ENCODE measurements at places on chromosomes 11 and 22. TPM values are rescaled to one million over a fixed set of nuclear protein-coding genes. Genes with fewer than 3 reads are reported as not detected.

The RAG2 gene
- total RNA-seq, result not detected

The MFRP gene
- 0.27 TPM for total RNA-seq

The TMPRSS5 gene
- total RNA-seq, result 2.0 TPM

- H3K4me1 ChIP-seq, result no peaks in the 10 kb centered on the region
- H3K27ac ChIP-seq, result no peak overlapping the region
- H3K4me3 ChIP-seq, result no peak overlapping the region
- H3K36me3 ChIP-seq, result no peaks in the 10 kb centered on the region
These were observed 75.3 kb upstream of the MTNR1B start for GRCh38 chr11:92894197-92894596.

DNA sequence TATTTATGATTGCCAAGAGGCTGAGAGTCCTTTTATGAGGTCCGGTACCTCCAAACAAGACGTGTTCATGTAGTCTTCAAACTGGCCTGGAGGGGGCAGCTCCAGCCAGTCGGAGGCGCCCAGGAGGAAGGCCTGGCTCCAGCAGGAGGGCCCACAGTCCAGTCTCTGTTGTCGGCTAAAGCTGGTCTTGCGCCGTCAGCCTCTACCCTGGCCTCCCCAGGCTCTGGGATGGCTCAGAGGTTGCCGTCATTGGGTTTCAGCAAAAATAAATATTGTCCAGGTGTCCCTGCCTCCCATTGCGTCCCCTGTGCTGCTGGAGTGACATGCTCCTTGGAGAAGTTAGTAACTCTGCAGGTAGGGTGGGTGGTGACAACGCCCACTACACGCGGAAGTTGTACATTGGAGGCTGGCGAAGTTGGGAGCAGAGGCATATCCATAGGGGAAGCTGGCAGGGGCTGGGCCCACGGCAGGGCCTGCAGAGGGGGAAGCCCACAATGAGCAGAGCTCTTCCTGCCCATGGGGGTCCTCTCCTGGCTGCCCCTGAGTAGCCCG is 1.0 kb upstream of the SLC25A1 start:
- no peak for DNase-seq
- H3K4me3 ChIP-seq, result peak overlapping the region; percentile 95

DNA sequence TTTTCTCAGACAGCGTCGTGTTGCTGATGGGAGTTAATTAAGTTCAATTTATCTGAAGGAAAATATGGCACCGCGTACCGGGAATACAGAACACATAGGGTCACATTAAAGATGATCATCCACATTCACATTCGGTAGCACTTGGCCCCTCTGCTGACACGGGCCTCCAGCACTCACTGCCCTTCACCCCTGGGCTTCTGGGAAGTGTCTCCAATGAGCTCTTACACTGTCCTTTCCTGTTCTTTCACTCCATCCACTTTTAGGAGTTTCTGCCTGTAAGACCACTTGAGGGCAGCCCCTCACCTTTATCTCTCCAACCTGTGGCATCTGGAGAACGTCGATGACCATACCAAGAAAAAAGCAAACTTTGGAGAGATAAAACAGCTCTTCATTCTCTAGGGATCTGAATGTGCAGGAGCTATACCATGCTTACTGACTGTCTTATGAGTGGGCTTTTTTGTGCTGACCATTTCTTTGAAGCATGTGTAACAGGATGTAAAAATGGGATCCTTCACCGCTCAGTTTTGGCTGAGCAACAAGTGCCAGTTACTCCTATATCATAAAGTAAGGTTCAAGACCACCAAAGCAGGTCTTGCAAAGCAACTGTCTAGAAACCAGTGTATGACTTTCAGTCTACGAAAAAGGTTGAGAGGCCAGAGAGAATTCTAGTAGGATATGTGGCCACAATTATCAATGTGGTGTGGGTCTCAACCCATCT is 1.1 kb upstream of the SERGEF start:
- H3K4me3 ChIP-seq, result peak overlapping the region; percentile 87
- no peaks in the 10 kb centered on the region for H3K27me3 ChIP-seq
- no peaks in the 10 kb centered on the region for H3K36me3 ChIP-seq

DNA sequence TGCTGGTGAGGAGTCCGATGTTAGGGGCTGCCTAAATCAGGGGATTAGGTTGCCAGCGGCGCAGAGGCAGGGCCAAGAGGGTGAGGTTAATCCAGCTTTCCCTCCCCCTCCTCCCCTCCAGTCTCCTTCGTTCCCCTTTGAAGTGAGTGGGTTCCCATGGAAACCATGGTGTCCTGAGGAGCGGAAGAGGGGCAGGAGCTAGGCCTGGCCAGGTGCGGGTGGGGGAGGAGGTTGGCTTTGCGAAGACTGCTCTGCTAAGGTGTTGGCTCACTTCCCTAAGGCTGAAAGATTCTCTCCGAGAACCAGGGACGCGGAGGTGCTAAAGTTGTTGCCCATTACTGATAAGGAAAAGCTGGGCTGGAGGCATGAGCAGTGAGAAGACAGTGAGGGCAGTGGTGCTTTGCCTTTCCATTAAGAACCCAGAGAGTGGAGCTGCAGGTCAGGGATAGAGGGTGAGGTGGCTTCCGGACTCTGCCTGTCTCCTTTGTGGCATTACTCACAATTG is 124.6 kb downstream of the FEZ1 start:
- no peak overlapping the region for H3K4me3 ChIP-seq
- H3K27me3 ChIP-seq, result no peaks in the 10 kb centered on the region
- DNase-seq, result no peak
- peaks cover 34% of the 10 kb centered on the region for H3K4me1 ChIP-seq

GRCh38 chr11:118338637-118339061 is 3.9 kb downstream of the CD3D start:
- DNase-seq, result no peak
- no peaks in the 10 kb centered on the region for H3K27me3 ChIP-seq
- no peak overlapping the region for H3K27ac ChIP-seq
- no peak overlapping the region for H3K4me3 ChIP-seq
- H3K36me3 ChIP-seq, result no peaks in the 10 kb centered on the region

GRCh38 chr22:17104336-17104935 is 16.7 kb downstream of the TMEM121B start:
- no peak overlapping the region for H3K27ac ChIP-seq
- H3K36me3 ChIP-seq, result peaks cover 73% of the 10 kb centered on the region
- H3K27me3 ChIP-seq, result no peaks in the 10 kb centered on the region
- H3K4me3 ChIP-seq, result no peak overlapping the region
- no peaks in the 10 kb centered on the region for H3K4me1 ChIP-seq

- no peaks in the 10 kb centered on the region for H3K27me3 ChIP-seq
- DNase-seq, result no peak
- H3K27ac ChIP-seq, result no peak overlapping the region
- H3K4me1 ChIP-seq, result peaks cover 6% of the 10 kb centered on the region
- H3K4me3 ChIP-seq, result no peak overlapping the region
These were observed 16.4 kb downstream of the KCNJ5 start for GRCh38 chr11:128907585-128907984.

DNA sequence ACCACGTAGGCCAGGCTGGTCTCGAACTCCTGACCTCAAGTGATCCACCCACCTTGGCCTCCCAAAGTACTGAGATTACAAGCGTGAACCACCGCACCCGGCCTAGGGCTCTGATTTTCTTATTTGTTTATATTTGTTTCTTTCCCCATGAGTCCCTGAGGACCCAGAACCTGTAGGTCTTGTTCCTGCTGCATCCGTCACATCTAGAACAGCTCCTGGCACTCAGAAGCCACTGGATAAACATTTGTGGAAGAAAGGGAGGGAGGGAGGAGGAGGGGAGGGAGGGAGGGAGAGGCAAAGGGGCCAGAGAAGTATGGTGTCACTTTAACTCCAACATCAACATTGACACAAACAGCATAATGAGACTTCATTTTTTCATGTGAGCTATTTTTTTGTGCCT is 67.7 kb downstream of the CELSR1 start:
- no peaks in the 10 kb centered on the region for H3K27me3 ChIP-seq
- no peaks in the 10 kb centered on the region for H3K4me1 ChIP-seq
- H3K36me3 ChIP-seq, result no peaks in the 10 kb centered on the region
- no peak overlapping the region for H3K27ac ChIP-seq

GRCh38 chr11:120532832-120533196 is 21.3 kb downstream of the GRIK4 start:
- H3K27me3 ChIP-seq, result no peaks in the 10 kb centered on the region
- no peak overlapping the region for H3K27ac ChIP-seq
- no peaks in the 10 kb centered on the region for H3K36me3 ChIP-seq
- H3K4me3 ChIP-seq, result no peak overlapping the region
- no peaks in the 10 kb centered on the region for H3K4me1 ChIP-seq
- DNase-seq, result no peak

DNA sequence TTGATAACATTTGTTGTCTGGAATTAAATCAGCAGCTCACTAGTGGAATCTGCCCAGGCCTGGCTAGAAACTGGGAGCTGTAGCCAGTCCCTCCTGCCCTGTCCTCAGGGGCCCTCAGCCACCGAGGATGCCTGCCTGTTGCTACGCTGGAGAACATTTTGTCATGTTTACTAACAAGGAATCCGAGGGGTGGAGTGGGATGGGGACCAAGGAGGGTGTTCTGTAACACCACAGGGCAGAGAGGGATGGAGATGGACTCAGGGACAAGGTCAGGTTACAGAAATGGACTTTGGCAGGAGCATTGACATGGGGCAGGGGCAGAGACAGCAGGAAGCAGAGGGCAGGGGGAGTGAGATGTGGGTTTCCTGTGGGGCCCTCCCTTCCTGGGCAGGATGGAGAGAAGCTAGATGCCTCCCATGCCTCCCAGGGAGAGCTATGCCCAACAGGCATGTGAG is 45.8 kb upstream of the AMPD3 start:
- H3K4me3 ChIP-seq, result no peak overlapping the region
- peaks cover 7% of the 10 kb centered on the region for H3K4me1 ChIP-seq
- H3K27me3 ChIP-seq, result no peaks in the 10 kb centered on the region
- no peak for DNase-seq
- H3K36me3 ChIP-seq, result no peaks in the 10 kb centered on the region

The ELP4 gene
- total RNA-seq, result 16.9 TPM

- H3K4me3 ChIP-seq, result no peak overlapping the region
- H3K36me3 ChIP-seq, result no peaks in the 10 kb centered on the region
- no peak for DNase-seq
- H3K27ac ChIP-seq, result no peak overlapping the region
- H3K27me3 ChIP-seq, result no peaks in the 10 kb centered on the region
These were observed 84.3 kb downstream of the GDPD4 start for GRCh38 chr11:77217156-77217555.

The CDC45 gene
- total RNA-seq, result 0.99 TPM

GRCh38 chr22:40224702-40225101 is 47.0 kb downstream of the TNRC6B start:
- no peak overlapping the region for H3K27ac ChIP-seq
- H3K4me3 ChIP-seq, result no peak overlapping the region
- no peaks in the 10 kb centered on the region for H3K27me3 ChIP-seq
- H3K4me1 ChIP-seq, result peaks cover 52% of the 10 kb centered on the region
- no peak for DNase-seq

The CNGA4 gene
- total RNA-seq, result not detected

DNA sequence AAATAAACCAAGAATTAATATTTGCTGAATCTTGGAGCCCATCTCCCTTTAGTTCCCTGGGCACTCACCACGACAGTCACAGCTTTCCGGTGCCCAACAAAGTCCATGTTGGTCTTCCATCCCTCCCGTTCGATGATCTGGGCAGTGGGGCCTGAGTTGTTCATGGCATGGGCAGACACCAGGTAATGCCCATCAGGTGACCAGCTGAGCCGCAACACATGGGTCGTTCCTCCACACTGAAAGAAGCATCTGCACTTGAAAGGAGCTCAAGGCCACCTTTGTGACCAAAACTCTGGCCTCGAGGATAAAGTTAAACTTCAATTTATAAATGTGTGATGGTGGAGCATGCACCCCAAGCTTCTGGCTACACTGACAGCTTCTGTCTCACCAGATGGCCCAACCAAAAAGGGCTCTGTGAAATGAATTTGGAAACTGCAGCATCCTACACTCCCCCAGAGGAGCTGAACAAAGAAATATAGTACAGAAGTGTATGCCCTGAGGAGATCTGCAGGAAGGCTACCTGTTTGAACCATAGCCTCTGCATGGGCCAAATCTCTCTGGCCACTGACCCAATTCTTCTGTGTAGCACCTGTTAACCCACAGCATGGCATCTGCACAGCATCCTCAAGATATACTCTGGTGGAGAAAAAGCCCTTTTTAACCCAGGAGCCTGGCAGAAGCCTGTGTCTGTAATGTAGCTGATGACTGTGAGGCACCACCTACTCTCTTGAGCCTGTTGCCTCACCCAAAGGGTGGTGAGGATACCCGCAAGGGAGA is 37.1 kb downstream of the HIRA start:
- DNase-seq, result no peak
- H3K36me3 ChIP-seq, result peaks cover 70% of the 10 kb centered on the region
- no peak overlapping the region for H3K4me3 ChIP-seq
- no peaks in the 10 kb centered on the region for H3K27me3 ChIP-seq
- no peaks in the 10 kb centered on the region for H3K4me1 ChIP-seq

- no peaks in the 10 kb centered on the region for H3K27me3 ChIP-seq
- H3K4me1 ChIP-seq, result no peaks in the 10 kb centered on the region
- no peak for DNase-seq
These were observed 57.5 kb downstream of the BTG4 start for GRCh38 chr11:111454561-111455192.

DNA sequence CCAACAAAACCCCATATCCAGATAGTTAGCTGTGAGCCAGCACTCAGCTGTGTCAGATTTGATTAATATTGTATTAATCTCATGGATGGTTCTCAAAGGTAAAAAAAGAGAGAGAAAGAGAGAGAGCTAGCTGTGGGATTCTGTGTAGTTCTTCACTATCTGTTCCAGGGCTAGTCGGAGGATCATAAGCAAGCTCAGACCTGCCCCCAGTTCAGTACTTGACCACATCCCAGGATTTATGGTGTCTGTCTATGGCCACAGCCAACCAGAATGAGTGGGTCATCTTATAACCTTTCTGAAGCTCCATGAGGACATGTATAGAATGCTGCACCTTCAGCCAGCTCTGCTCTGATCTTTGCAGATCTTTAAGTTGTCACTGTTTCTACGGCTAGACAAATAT is 13.5 kb upstream of the B3GNT6 start:
- no peaks in the 10 kb centered on the region for H3K36me3 ChIP-seq
- no peaks in the 10 kb centered on the region for H3K4me1 ChIP-seq
- no peak overlapping the region for H3K27ac ChIP-seq
- DNase-seq, result no peak
- H3K4me3 ChIP-seq, result no peak overlapping the region

DNA sequence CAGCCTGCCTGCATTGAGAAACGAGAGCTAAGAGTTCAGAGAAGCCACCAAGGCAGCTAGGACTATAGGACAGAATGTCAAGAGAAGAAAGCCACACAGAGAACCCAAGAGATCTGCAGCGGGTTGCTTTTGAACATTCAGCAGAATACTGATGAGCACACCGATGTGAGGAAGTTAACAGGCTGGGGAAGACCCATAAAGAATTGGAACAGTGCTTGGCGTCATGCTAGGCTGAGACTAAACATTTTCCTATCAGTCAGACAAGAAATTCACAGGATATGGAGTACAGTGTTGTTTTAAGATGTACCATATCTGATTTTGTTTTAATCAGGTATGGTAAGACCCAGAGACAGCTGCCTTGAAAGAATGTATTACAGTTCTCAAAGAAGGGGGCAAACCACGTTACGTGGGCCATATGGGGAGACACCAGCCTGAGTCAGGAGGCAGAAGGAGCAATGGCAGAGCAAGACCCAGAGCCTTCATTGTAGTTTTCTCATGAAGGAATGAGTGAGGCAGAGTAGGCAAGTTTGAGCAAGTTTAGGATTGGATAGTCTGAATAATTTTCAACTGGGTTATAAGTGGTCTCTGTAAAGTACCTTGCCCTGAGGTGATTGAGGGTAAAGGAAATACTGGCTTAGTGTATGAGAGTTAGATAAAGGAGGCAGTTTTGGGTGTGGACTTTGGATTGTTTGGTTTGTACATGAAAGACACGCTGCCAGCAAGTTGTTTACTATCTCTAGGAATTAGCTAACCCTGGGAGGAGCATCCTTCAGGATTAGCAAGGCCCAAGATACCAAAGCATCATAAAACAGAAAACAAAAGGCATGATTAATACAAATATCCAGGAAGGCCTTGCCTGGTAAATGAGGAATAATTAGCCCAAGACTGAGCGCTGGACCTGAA is 14.3 kb downstream of the LRRC75B start:
- no peak overlapping the region for H3K4me3 ChIP-seq
- DNase-seq, result no peak
- no peak overlapping the region for H3K27ac ChIP-seq
- no peaks in the 10 kb centered on the region for H3K27me3 ChIP-seq
- peaks cover 16% of the 10 kb centered on the region for H3K36me3 ChIP-seq
